ENCODE measurements at places on chromosomes 12 and 14.

DNA sequence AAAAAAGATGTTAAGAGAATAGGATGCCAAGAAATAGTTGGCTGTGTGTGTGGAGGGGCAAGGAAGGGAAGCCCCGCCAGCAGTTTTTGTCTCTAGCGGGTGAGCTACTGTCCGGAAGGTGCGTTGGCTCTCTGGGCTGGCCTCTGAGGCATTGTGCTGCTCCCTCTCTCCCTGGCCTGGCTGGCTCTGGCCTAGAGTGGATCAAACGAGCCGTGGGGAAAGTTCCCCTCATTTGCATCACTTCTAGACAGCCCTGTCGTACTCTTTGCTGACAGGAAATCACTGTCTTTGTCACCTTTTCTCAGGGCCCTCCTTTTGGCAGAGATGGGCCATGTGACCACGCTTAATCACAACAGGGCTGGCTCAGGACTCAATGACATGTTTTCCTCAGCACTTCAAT is 236.1 kb upstream of the NPAS3 start:
- DNase-seq, result peak; percentile 12

DNA sequence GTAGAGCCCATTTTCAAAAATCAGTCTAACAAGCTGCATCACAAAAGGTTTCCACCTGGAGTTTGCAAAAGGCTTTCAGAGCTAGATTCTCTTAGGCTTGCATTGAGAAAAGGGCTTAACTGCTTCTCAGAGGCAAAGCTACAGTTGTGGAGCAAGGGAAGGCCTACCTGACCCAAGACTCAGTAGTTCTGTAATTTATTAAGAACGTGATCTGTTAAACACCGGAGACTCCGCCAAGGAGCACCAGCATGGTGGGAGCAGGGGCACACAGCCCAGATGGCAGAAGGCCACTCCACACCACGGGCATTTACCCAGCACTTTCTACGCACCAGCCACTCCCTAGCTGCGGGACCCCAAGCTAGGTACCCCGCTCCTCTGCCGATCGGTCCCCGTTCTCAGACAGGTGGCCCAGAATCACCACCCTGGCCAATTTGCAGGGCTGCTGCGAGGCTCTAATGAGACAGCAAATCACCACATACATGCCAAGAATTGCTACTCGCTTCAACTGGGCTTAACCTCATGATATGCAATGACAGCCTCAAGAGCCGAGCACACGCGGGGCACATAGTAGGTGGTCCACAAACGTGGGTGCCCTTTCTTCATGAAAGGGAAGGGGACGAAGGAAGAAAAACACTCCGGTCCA is 1.5 kb downstream of the ITPK1 start:
- DNase-seq, result peak; percentile 28

DNA sequence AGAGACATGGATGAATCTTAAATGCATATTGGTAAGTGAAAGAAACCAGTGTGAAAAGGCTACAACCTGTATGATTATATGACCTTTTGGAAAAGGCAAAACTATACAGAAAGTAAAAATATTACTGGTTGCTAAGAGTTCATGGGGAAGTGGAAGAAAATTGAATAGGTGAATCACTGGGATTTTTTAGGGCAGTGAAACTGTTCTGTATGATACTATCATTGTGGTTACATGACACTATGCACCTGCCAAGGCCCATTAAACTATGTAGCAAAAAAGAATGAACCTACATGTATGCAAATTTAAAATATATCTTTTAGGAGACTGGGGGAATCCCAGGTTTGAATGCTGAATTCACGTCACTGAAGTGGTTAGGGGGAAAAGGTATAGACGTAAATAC is 12.6 kb upstream of the OR8S1 start:
- no peak for DNase-seq

DNA sequence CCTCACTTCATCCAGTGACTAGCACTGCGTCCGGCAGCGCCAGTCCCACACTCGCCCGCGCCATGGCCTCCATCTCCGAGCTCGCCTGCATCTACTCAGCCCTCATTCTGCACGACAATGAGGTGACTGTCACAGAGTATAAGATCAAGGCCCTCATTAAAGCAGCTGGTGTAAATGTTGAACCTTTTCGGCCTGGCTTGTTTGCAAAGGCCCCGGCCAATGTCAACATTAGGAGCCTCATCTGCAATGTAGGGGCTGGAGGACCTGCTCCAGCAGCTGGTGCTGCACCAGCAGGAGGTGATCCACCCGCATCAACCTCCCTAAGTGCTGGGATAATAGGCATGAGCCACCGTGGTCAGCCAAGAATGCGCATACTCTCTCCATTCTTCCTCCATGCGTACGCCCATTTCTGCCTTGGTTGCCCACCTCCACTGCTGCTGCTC is 59.9 kb downstream of the IRF2BPL start:
- no peak for DNase-seq

- DNase-seq, result peak; percentile 48
Observed at GRCh38 chr14:22882529-22883172, 371 bp upstream of the REM2 start.

GRCh38 chr12:64560396-64561301 is 49.6 kb upstream of the RASSF3 start:
- no peak for DNase-seq

DNA sequence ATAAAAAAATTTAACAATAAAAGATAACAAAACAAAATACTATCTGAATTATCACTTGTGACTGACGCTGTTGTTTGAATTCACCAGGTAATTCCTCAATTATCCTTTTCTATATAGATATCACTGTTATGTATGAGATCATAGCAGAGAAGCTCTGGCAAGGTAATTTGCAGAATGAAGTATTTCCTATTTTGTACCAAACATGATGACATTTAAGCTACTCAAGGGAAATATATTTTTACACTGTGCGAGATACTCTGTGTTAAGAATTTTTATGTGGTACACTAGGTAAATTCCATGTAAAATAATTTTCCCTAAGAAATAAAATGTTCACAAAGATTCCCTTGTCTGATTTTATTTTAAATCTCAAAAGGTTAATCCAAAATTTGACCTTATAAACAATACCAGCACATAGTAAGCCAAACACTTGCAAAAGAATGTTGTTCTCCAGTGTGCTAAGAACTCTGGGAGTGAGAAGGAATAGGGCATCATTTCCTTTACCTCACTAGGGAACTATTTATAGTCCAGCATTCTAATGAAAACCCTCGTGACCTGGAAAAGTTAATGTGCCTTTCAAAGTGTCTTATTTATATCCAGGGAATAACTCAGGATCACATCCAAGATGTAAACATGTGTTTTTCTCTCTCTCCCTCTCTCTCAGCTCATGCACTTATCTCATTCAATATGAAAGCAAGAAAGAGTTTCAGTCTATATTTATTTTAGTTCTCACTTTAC is 115.2 kb upstream of the RAP1B start:
- DNase-seq, result no peak

DNA sequence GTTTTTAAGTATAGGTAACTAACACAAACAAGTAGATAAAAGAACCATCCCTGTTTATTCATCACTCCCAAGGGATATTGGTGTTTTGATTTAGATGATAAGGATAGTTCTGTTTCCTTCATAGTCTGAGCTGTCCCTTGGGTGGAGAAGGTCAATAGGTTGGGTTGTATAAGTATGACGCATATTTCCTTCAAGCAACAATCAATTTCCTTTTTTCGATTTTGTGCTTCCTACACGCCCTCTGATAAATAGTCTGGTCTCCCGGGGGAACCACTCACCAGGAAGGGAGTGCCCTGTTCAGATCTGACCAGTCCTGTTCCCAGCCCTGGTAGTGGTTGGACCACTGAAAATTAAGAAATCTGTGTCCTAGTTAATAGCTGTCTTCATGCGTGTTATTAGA is 378.8 kb upstream of the FAR2 start:
- no peak for DNase-seq

Data from activated T-cell treated with anti-CD3 and anti-CD28 coated beads, Interleukin-2, amount 50 U/mL, for 1 hour (primary cell).